Activated naive CD8-positive, alpha-beta T cell treated with anti-CD3 and anti-CD28 coated beads, Interleukin-2, amount 50 U/mL, for 24 hours (primary cell): ENCODE measurements at places on chromosomes 7 and 10.

GRCh38 chr10:77230194-77230593 is 407.4 kb downstream of the KCNMA1 start:
- DNase-seq = no peak

DNA sequence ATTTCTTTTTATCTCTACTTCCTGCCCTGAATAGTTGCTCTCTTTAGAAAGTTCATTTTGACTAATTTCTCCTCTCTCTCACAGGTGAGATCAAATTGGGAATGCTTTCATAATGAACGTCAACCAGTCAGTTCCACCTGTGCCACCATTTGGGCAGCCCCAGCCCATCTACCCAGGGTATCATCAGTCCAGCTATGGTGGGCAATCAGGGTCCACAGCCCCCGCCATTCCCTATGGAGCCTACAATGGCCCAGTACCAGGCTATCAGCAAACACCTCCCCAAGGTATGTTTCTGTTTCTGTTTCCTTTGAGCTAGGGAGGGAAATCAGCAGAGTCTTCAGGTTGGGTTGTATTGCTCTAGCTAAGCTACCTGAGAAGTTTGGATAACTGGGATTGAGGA is 2.5 kb downstream of the SEC24C start:
- no peak for DNase-seq

GRCh38 chr10:120017733-120018417 is 125.3 kb downstream of the SEC23IP start:
- DNase-seq = no peak

DNA sequence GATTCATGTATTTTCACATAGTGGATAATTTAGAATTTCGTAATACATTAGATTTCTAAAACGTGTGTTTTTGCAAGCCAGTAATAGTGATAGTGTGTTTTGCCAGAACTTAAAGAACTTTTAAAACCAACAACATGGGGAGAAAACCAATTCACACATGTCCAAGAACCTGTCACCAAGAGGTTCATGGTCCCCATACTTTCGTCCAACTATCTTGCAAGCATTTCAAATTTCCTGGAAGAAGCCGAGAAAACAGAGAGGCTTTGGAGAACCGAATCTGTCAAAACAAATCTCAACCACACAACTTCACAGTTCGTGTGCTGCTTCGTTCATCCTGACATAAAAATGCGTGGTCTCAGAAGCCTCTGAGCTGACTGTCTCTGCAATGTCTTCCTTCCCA is 31.9 kb downstream of the GFRA1 start:
- no peak for DNase-seq

DNA sequence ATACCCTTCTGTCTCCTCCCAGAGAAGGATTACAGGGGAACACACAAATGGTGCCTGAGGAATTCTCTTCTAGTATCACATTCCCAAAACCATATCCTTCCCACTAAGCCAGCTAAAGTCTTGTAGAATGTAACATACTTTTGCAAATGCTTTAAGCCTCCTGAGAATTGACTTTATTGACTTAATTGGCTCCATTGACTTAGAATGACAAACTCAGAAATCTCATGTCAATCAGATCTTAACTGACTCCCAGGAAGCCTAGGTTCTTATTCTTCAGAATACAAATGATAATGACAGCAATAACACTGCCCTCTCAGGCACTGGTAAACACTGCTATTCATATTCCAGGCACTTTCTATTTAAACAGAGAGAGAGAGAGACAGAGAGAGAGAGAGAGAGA is 356.9 kb upstream of the PRKCQ start:
- DNase-seq = no peak

DNA sequence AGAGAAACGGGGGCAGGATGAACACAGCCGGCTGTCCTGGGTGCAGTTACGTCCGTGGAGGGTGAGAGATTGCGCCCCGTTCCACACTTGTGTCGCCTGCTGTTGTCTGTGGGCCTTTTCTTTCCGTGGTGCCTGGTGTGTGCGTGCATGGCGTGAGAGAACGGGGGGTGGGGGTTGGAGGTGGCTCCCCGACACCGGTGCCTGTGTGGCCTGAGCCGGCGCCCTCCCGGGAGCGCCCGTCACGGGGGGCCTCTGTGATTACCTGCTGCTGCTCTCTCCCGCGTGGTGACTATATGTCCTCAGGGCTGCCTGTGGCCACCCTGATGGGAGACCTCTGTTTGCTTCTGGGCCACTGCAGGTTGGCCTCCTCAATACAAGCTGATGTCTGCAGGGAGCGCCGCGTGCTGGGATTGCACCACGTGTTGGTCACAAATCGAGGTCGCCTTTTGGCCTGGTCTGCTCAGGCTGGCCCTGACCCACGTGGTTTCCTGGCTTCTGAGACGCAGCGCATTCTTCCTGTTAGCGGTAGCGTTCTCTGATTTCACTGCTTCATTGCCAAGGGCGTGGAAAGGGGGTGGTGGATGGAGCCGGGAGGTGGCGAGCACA is 10.9 kb upstream of the AP5Z1 start:
- no peak for DNase-seq

- no peak for DNase-seq
Measured at GRCh38 chr7:105935250-105935649, 27.8 kb upstream of the CDHR3 start.

GRCh38 chr10:80487791-80488538 is 33.9 kb downstream of the TSPAN14 start:
- peak; percentile 62 for DNase-seq

DNA sequence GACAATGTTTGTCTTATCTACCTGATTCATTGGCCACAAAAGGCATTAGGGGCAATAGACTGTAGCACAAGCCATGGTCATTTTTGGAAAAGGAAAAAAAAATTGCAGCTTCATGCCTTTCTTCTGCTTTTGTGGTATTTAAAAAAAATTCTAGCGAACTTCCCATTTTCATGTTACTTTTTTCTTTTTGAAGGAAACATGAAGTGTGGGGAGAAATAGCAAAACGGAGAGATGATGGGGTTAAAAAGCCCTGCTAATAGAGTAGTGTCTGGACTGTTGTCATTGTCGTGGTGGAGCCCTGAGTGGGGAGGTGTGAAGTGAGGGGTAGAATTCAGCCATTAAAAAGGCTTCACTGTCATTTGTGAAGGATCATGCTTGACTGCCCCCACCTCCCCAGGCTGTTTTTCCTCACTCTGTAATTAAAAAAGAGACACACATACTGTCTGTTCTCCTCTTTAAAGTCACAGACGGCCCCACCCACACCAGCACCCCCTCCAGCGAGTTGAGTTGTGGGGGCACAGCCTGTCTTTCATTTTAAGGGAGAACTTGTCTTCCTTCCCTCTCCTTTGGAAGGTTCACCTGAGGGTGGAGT is 272.4 kb downstream of the CREB5 start:
- DNase-seq = no peak

DNA sequence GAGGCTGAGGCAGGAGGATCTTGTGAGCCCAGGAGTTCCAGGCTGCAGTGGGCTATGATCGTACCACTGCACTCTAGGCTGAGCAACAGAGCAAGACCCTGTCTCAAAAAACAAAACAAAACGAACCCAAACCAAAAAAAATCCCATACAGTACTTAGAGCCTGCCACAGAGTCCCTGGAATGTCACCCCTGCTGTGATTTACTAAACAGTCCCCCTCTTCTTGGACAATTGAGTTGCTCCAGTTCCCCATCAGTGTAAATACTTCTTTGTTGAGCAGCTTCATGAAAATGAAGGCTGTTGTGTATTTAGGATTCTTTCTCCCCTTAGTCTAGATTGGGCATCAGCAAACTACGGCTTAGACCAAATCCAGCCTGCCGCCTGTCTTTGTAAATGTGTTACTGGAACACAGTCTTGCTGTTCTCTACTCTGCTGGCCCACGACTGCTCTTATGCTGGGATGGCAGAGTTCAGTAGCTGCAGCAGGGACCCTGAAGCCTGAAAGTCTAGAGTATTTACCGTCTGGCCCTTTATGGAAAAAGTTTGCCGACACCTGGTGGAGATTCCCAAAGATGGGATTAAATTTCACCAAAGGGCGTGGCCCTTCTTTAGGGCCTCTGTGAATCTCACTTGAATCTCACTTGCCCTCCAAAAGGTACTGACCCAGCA is 57.8 kb downstream of the PALD1 start:
- no peak for DNase-seq

GRCh38 chr10:89295597-89295996 is 6.2 kb upstream of the IFIT2 start:
- no peak for DNase-seq

DNA sequence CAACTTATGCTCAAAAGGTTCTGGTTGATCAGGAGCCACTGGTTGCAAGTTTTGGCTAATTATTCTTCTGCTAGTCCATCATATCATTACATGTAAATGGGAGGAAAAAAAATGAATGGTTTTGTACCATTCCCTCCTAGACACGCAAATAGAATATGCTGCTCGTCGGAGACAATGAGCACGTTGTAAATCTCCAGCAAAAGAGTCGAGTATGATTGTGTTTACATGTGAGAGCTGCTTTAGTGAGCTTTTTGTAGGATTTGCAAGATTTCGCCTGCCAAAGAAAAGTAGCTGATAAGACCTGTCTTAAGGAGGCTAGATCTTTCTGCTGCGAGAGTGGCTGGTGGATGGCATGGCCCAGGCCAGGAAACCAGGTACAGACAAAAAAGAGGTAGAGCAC is 109.0 kb downstream of the ZMYND11 start:
- DNase-seq = no peak
